ENCODE measurements at places on chromosomes 5 and 9. TPM values are rescaled to one million over a fixed set of nuclear protein-coding genes. Genes with fewer than 3 reads are reported as not detected.

CAMK2A gene
- total RNA-seq: 23.7 TPM

ECM2 gene
- total RNA-seq: 34.0 TPM

SLC36A2 gene
- not detected for total RNA-seq

SPATA6L gene
- 5.0 TPM for total RNA-seq
